Choroid plexus epithelial cell (primary cell): ENCODE measurements at places on chromosomes 7 and 10.

- no peak for DNase-seq
Measured at GRCh38 chr10:132057191-132057681, 8.5 kb upstream of the JAKMIP3 start.

- DNase-seq, result peak; percentile 62
Measured at GRCh38 chr10:107442035-107442505, 277.6 kb upstream of the SORCS1 start.

DNA sequence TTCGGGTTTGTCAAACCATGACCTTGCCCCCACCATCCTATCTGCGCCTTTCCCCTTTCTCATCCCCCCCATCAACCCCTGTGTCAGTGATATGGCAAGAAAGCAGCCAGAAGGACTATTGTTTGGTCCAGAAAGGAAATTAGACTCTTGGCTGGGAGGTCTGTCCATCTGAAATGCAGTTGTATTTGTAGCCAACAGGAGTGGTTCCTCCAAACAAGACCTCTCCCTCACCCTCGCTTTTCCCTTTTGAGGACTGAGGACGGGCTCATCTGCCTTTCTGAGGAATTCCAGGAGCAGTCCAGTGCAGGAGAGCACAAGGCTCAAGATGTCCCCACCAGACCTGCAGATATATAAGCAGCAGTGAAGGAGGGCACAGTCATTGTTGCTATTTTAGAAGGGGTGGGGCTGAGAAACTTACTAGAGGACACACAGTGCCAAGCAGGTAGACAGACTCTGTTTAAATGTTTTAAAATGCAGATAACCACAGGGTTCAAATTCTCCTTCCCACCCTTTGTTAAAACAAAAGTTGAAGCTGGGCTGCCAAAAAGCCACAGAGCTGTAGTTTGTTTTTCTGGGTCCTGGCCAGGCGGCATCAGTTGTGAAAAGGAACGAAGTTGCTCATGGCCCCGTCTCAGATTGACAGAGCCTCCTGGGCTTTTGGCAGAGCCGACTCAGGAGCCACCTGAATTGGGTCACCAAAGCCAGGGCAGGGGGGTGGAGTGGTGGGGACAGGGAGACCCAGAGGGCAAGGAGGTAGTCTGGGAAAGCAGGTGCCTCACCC lies 37.3 kb downstream of the CYP17A1 start:
- peak; percentile 30 for DNase-seq

DNA sequence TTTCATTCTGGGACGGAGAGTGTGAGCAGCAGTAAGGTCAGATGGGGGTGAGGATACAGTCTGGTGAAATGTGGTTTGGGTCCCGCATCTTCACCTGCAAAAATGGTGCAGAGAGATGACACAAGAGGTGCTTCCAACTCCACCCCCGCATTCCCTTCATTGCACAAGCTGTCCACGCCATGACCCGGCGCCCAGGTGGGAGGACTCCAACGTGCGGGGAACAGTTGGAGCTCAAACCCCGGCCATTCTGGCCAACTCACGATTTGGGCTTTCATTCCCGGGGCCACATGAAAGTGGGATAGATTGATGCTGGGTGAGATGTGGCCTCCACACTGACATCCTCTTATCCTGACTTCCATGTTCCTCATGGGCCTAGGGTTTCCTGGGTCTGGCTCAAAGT lies 34.6 kb upstream of the ZNF273 start:
- no peak for DNase-seq

- no peak for DNase-seq
Measured at GRCh38 chr10:101092881-101093354, 31.1 kb downstream of the KAZALD1 start.
